ENCODE measurements at places on chromosomes 7 and 10.

DNA sequence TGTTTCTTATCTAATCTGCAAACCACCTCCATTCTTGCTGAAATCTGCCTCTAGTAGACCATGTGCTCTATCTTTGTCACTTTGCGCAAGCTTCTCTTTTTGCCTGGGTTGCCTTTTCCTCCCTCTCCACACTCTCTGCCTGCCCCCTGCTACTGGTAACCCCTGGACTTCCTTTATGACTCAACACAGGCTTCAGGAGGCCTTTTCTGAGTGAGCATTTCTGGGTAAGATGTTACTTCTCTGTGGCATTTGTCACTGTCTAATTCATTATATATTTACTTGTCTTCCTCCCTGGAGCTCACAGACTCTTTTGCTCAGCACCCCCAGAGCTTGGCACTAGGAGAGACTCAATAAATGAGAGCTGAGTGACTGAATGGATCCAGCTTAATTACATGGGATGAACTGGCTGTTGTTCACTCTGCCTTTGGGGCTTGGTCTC lies 8.4 kb downstream of the GOLGA7B start:
- DNase-seq = no peak

DNA sequence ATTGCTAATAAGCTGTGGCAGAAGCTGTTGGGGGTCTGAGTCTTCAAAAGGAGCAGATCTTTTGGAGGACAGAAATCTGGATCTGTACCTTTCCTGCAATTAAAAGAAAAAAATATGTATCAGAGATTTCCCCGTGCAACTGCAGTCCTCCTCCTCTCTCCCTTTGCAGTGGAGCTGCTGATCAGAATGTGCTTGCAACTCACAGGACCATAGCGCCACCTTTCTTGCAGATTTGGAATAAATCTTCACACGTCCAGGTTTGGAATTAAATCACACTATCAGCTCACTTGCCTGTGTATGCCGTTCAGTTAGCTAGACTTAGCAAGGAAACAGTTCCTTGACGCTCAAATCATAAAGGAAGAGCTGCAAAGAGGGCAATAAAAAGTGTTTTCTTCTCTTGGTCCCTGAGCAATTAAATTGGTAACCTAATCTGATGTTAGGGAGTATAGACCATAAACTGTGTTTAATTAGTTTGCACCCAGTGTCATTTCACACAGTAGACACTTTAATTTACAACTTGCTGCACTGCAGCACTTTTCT lies 77.4 kb downstream of the PON1 start:
- DNase-seq = no peak

- DNase-seq = no peak
These were observed 98.7 kb downstream of the POLL start for GRCh38 chr10:101489355-101489754.

GRCh38 chr10:80421050-80421706 lies 12.8 kb downstream of the PRXL2A start:
- DNase-seq = no peak

- DNase-seq = no peak
These were observed 42.4 kb downstream of the CCNY start for GRCh38 chr10:35378541-35379210.

- DNase-seq = no peak
These were observed 138.3 kb downstream of the ZMIZ1 start for GRCh38 chr10:79207096-79207357.

All from stimulated activated CD8-positive, alpha-beta memory T cell treated with anti-CD3 and anti-CD28 coated beads, Interleukin-4, amount 100 ng/mL, for 24 hours (primary cell).